ENCODE measurements at places on chromosomes 4 and X.

GRCh38 chr4:134139188-134139587 lies 62.4 kb downstream of the PABPC4L start:
- no peak for DNase-seq

DNA sequence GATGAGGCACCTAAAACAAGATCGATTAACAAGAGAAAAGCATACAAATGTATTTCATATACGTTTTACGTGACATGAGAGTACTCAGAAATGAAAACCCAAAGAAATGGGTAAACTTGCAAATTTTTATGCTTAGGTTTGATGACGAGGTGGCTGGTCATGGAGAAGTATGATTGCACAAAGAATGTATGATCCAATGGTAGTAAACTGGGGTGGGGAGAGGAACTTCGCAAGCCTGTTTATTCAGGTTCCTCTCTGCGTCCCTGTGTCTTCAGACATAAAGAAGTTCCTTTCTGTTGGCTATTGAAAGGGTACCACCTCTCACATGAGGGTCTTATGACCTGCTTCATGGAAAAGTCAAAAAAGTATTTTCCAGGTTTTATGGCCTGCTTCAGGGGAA lies 309.2 kb downstream of the BCOR start:
- DNase-seq: no peak

DNA sequence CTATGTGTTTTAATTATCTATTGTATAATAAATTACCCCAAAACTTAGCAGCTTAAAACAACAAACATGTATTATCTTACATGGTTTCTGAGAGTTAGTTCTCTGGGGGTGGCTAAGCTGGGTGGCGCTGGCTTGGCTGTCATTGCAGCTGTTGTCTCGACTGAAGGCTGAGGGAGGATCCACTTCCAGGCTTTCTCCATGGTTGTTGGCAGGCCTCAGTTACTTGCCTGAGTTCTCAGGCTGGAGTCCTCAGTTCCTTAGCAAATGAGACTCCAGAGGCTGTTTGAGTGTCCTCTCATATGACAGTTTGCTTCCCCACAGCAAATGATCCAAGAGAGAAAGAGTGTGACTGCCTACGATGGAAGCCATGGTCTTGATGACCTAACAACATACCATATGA lies 23.5 kb upstream of the GALNT7 start:
- no peak for DNase-seq

GRCh38 chr4:622071-622995 lies 3.0 kb upstream of the PDE6B start:
- DNase-seq: no peak

DNA sequence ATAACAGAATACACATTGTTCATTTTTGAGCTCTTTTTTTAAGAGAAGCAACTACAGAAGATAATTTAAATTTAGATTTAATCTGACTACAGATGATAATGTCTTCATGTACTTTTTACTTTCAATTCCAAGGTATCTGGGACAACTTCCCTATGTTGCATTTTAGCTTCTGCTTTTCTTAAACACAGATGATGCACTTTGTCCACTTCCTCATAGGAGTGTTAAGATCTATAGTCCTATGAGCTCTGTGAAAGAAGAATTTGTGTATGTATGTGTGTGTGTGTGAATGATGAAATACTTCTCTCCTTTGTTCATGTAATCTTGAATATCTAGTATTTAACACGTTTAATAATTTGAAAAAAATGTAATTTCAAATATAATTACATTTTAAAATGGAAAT lies 5.3 kb upstream of the FHIP1A start:
- DNase-seq: no peak

DNA sequence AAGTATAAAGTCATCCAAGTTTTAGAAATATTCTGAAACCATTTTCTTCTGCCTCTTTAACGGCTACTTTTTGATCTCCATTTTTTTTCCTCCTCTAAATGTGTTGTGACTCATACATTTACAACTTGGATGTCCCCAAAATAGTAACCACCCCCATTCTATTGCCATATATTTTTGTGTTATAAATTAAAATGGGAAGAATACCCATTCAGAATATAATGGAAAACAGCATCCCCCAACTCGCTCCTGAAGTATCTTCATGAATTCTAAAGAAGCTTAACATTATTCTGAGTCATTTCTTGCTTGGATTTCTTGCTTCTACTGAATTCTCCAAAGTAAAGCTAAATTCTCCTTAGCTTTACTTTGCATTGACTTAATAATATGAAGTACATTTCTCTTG lies 92.0 kb upstream of the PTPN13 start:
- DNase-seq: no peak

GRCh38 chr4:80407246-80407645 lies 71.7 kb downstream of the CFAP299 start:
- DNase-seq: peak; percentile 62

- DNase-seq: no peak
Measured at GRCh38 chrX:77935886-77936285, 25.4 kb downstream of the ATP7A start.

DNA sequence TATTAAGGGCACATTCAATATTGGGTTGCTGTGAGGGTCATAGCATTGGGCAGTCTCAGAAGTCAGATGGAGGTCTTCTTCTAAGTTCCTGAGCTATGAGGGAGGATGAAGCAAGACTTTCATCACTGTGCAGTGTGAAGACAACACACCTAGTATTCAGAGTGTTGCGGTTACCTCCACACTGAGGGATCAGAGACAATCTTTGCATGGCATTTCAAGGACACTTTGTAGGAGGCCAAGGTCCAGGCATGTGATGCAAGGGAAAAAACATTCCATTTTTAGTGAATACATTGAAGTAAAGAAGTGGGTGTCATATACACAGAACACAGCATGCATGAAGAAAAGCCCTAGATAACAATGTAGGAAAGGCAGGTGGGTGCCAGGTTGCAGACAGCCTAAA lies 481.2 kb upstream of the DIPK2B start:
- no peak for DNase-seq

DNA sequence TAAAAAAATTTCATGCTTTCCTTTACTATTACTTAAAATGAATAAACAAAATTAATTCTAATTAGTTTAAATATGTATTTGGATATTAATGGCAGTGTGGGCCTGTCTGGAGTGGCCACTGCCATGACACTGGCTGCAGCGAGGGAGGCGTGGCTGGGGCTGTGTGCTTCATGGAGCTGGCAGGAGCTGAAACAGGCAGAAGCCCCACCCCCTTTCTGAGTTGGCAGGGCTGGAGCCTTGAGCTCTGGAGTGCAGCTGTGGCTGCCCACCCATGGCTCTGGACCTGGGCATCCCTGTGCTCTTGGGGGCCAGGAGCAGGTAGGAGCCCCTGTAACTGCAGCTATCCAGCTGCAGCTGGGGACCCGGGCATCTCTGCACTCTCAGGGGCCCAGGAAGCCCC lies 8.2 kb upstream of the HSD17B11 start:
- no peak for DNase-seq

- DNase-seq: no peak
Measured at GRCh38 chr4:102466298-102466697, 34.9 kb upstream of the NFKB1 start.

DNA sequence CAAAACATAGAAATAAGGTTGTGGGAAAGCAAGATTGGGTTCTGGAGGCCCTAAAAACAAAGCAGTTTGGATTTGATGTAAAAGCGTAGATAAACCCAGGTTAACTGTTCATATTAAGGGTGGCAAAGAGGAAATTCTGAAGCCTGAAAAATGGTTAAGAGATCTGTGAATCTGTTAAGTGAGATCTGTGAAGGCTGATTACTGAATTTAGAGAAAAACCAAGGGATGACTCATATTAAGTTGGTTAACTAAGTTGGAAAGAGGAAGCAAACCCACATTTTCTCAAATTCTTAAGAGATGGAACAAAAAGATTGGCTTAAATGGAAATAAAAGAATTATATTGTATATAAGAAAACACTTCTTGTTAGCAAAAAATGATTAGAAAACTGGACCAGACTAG lies 22.8 kb downstream of the GPAT3 start:
- no peak for DNase-seq

- DNase-seq: no peak
Measured at GRCh38 chr4:82124365-82124764, 249.4 kb downstream of the HNRNPD start.

DNA sequence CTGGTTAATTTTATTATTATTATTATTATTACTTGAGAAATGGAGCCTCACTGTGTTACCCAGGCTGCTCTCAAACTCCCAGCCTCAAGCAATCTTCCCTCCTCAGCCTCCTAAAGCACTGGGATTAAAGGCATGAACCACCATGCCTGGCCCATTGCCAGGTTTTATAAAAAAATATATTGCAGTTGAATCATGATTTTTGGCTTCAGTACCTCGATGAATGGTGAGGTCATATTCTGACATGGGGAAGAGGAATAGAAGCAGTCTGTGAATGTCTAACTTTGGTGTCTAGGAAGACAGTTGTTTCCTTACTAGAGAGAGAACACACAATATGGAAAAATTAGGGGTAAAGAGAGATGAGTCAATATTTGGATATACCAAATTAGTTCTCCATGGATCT lies 32.0 kb downstream of the CCSER1 start:
- no peak for DNase-seq

DNA sequence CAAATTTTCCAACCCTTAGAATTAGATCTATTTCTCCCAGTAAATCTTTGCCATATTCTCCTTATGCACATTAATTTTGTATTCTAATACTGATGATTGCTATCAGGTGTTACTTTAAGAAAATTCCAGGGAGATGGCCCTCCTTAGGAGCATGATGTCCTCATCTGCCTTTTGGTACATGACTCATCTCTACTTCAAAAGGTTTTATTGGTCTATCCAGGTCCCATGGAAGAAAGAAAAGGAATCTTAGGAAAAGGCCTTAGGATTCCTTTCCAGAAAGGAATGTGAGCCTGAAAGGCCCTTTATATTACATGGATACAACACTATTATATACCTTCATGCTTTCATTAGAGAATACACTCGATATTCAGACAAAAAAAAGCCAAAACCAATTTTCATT lies 968.2 kb downstream of the STIM2 start:
- DNase-seq: no peak

- DNase-seq: peak; percentile 89
Measured at GRCh38 chr4:16225863-16226815, at the start of gene TAPT1. Gene TAPT1, minus strand, starts transcription at chr4:16226471. Its CDS starts 14 bp downstream, at chr4:16226457.

DNA sequence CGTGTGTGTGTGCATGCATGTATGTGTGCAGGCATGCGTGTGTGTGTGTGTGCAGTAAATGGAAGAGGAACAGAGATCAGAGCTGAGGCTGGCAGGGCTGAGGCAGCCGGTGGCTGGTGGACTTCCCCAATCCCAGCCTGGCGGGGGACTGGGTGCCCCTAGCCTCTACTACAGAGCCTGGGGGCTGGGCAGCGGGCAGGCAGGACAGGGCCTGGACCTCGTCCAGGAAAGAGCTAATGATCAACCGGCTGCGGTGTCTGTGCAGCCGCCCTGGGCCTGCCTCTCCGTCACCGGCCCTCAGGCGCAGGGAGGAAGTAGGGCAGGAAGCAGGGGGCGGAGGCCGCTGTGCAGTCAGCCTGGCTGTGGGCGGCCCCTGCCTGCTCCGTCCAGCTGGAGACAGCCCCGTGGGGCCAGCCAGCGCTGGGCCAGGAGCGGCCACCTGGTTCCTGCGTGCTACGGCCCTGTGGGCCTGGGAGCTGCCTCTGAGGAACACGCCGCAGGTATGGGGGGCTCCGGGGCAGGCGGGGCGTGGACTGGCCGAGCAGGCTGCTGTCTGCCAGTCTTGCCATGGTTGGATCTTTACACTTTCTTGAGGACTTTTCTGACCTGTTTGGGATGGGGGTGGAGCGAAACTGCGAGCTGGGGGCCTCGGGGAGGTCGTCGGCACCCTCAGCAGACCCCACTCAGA lies at the start of gene SH3TC1:
Gene SH3TC1 (plus strand): TSS at position 385 of the 688 bp plus-strand sequence. CDS start 5,905 bp downstream, outside the sequence.
- DNase-seq: peak; percentile 91

- no peak for DNase-seq
Measured at GRCh38 chrX:140040386-140040785, 75.1 kb upstream of the CXorf66 start.

- no peak for DNase-seq
Measured at GRCh38 chrX:22739276-22739675, 260.5 kb upstream of the DDX53 start.

DNA sequence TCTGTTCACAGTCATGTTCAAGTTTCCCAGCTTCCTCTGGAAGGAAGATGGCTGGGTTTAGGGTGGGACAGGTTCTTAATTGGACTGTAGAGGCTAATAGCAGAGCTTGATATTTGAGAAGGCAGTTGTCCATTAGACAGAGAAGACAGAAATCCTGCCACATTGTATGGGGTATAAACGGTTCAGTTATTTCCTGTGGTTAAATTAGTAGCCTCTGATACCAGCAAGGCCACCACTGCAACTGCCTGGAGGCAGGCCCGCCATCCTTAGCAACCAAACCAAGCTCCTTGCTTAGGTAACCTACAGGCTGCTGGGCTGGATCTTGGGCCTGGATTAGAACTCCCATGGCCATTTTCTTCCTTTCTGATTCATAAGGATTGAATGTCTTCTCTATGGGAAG lies 1367.0 kb downstream of the PCDH7 start:
- no peak for DNase-seq

- DNase-seq: no peak
Measured at GRCh38 chrX:39309721-39310152, 508.5 kb downstream of the MID1IP1 start.

DNA sequence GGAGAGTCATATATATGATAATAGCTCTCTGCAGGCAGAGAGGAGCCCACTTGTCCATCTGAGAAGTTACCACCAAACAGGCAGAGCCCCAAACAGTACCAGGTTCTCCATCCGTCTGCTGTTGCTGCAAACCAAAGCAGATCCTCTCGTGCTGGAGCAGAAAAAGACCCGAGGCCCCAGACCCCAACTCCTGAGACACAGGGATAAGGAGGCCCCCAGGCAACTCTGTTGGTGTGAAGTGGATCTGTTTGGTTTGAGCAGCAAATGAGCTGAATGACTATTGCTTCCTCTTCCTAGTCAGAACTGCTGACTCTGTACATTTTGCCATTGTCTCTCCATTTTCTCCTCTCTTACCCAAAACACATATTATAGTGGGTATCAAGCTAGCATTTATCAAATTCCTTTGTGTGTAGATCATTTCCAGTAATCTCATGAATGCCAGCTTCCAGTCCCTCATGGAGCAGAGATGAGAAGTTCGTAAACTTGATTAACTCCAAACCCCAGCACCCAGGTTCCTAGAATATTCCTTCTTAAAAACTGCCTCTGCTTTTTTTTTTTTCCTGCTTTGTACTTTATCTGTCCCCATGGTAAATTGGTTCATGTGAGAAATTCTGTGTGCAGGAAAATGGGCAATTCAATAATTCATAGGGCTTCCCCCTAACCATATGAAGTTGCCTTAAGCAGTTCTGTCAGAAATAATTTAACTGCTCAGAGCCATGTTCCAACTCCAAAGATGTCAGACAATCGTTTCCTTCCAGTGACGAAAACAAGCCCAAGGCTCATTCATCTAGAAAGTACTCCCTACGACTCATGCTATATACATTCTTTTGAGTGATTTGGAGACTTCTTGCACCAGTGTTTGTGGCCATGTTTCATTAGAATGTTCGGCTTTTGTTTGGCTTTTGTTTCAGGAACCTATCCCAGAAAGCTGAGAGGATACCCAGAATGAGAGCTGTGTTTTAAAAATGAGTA lies 98.6 kb upstream of the ATXN3L start:
- no peak for DNase-seq

All from sigmoid colon (tissue), 7 donors.